ENCODE measurements at places on chromosomes 4 and X. TPM values are rescaled to one million over a fixed set of nuclear protein-coding genes. Genes with fewer than 3 reads are reported as not detected.

DNA sequence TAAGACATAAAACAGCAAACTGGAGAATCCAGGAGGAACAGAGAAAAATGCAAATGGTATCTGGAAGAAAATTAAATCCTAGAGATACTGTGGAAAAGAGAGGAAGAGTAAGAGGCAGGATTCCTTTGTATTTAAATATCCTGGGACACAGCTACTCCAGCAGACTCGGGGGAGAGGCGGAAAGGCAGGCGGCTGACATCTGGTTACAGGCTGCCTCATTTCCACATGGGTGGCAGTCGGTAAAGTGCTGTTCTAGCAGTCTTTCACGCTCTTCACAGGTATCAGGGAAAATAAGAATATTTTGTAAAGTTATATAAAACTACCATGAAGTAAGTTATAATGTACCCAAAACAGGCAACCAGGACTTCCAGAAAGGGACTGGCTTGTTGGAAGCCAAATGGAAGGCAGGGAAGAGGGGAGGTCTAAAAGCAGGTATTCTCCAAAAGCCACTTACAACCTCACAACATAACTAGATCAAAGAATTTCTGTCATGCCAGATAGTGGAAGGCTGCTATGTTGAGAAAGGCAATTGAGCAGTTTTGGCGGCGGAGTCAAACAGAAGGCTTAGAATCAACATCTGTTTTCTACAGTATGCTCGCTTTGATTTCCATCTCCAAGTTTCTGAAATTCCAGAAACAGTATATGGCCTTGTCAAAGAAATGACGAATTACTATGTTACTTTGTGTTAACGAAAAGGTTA lies 1.3 kb upstream of the TIGD2 start:
- no peak for DNase-seq

DNA sequence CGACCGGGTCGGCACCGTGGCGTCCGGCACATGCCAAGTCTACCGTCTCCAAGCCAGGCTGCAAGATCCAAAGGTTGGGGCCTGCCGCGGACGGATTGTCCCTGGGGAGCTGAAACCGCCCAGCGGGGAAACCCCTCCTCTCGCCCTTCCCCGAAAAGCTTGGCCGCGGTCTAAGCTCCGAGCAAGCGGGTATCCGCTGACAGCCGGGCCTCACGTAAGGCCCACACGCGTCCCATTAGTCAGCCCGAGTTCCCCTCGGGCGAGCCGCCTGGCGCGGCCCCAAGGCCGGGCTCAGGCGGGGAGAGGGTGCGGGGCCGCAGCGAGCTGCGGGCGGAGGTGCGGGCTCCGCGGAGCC lies 6.8 kb upstream of the BCOR start:
- peak; percentile 81 for DNase-seq

- peak; percentile 76 for DNase-seq
Measured at GRCh38 chrX:100643956-100644860, at the start of gene SRPX2. SRPX2 (plus strand) TSS chrX:100644199; CDS start chrX:100646323, 2,124 bp downstream.

- DNase-seq: peak; percentile 29
Measured at GRCh38 chr4:24753519-24753918, 41.9 kb upstream of the SOD3 start.

DNA sequence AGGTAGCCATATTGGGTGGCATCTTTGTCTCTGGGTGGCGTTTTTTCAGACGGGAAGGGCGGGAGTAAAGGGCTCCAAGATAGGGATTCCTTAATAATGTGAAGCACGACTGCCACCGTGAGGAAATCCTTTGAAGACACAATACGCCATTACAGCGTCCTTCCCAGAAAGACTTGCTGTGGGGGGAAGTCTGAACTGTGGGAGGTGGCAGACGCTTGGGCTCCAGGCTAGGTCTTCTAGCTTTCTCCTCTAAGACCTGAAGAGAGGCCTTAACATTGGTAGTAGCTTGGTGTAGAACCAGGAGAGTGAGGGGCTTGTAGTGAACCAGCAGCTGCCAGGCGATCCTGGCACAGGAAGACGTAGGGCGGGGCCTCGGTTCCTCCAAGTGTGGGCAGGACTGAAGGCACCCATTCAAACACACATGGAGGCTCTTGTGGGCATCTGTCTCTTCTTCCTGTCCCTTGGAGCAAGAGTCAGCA lies 197.3 kb downstream of the OR13H1 start:
- DNase-seq: no peak

GRCh38 chr4:157045507-157046127 lies 30.3 kb upstream of the GLRB start:
- DNase-seq: peak; percentile 61

CT45A1 gene
- not detected for total RNA-seq

XAGE1A gene
- total RNA-seq: not detected

TRIM61 gene
- total RNA-seq: 1.7 TPM

SPANXB1 gene
- total RNA-seq: not detected

ARHGAP36 gene
- total RNA-seq: not detected

RPA4 gene
- total RNA-seq: not detected

SORBS2 gene
- 0.10 TPM for total RNA-seq

ATP8A1 gene
- not detected for total RNA-seq
